ENCODE measurements at places on chromosomes 3 and 15. TPM values are rescaled to one million over a fixed set of nuclear protein-coding genes. Genes with fewer than 3 reads are reported as not detected.

DNA sequence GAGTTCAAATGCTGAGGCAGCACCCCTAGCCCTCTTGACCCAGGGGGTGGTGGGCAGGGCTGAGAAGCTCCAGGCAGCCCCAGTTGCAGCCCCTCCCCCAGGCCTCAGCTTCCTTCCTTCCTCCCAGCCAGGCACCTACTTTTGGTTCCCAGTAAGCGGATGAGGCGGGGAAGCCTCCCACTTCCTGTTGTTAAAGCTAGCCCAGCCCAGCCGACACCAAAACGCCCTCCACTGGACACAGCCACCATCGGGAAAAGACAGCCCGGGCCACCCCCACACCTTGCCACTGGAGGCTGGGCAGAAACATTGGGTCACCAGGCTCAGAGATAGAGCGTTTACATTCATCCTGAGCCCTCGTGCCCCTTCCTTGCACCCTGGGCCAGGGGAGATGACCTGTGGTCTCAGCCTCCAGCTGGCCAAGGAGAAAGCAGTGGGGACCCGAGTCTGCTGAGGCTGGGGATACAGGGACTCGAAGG is 3.5 kb downstream of the DUSP7 start:
- ATAC-seq, result no peak

- ATAC-seq, result peak; percentile 42
These were observed 15.8 kb upstream of the SOX2 start for GRCh38 chr3:181695661-181696491.

DNA sequence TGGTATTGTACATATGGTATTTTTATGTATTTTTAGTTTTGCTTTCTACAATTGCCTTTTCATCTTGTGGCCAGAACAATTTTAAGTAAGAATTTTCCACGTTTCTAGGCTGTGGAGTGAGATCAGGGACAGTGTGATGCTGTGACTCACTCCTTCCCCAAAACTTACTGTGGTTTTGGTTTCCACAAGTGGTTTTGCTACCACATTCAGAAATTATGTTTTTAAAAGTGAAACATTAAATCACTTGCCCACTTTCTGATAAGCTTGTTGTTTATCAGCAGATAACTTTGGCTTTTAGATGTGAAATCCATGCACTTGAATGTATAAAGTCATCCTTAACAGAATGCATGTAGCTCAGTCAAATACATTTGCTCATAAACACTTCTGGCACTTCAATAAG is 192.2 kb upstream of the THRB start:
- no peak for ATAC-seq

DNA sequence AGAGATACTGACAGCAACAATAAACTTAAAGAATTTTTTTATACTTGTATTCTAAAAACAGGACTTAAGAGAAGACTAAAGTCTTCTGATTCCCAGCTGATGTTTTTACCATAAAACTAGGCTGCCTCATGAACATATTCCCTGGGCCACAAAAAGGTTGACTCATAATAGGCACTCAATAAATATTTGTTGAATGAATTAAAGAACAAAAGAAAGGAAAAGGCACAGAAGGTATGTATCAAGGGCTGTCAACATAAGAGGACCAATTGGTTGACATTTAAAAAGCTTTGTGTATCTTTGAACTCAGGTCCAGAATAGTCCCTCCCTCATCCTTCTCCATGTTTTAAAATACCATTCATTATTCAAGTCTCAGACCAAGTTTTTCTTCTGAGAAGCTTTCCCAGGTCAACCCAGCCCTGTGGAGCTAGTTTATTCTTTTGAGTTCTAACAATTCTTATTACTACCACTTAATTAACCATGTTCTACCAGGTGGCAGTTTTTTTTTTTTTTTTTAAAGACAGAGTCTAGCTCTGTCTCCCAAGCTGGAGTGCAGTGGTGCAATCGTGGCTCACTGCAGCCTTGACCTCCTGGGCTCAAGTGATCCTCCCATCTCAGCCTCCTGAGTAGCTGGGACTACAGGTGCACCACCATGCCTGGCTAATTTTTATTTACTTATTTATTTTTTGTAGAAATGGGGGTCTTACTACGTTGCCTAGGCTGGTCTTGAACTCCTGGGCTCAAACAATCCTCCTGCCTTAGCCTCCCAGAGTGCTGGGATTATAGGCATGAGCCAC is 17.5 kb upstream of the ARHGEF3 start:
- no peak for ATAC-seq

The SLITRK3 gene
- 0.16 TPM for total RNA-seq

DNA sequence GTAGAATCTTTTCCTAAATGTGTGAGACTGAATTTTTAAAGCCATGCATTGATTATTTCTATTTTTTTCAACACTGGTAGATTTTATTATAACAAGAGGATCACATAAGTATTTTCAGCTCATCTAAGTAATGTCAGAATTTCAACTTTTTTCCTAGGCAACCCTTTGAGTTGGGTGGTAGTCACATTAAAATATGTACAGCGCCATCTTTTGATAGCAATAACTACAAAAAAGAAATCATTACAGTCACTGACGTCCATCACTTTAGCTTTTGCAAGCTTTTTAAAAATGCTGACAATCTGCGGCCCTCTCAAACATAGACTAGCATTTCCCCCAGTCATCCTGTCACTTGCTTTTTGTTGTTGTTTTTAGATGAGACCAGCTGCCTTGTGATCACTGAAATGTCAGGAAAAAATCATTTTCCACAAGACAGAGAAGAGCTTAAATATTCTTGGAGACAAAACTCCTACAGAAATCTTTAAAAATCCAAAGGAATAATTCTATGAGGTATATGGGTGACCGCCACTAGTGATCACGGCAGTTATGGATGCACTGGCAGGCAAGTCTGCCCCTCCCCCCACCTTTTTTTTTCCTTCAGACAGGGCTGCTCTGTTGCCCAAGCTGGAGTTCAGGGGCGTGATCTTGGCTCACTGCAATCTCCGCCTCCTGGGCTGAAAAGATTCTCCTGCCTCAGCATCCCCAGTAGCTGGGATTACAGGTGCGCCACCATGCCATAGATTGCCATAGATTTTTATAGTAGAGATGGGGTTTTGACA is 384.0 kb upstream of the KCNMB2 start:
- no peak for ATAC-seq

- ATAC-seq, result no peak
These were observed 1152.4 kb upstream of the ALCAM start for GRCh38 chr3:104214277-104214676.

GRCh38 chr3:87196879-87197278 is 30.2 kb upstream of the CHMP2B start:
- peak; percentile 99 for ATAC-seq

GRCh38 chr3:127615631-127616305 is 13.2 kb upstream of the PODXL2 start:
- no peak for ATAC-seq

- peak; percentile 46 for ATAC-seq
These were observed 86.7 kb upstream of the ZBED2 start for GRCh38 chr3:111681661-111682426.

DNA sequence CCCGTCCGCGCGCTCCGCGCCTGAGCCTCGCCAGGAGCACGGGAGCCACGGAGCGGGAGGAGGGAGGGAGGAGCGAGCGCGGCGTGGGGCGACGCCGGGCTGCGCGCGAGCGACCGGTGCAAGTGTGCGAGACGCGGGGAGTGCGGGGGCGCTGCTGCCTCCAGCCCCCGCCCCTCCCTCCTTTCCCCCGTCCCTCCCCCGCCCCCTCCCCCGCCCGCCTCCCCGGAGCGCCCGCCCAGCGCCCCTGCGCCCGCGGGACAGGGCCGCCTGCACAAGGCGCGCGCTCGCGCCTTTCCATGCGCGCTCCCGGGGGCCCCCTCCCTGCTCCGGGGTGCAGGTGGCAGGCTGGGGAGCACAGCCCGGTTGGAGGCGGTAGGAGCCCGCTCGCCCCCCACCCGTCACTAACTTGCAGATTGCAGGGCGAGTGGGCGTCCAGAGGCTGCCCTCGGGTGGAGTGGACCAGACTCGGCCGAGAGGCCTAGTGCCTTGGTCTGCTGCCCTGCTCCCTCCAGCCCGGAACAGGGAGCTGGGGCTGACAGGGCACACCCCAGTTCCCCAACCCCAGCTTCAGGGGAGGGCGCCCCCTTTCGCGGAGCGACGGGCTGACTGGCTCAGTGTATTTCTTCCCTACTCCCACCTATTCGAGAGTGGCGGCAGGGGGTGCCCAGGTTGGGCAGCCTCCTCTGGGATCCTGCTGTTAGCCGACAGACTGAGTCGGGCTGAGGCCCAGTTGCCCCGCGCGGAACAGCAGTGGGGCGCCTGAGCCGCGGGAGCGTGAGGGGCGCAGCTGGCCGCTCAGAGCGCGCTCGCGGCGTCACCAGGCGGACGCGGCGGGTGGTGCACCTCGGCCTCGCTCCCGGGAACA is at the start of gene WNT7A:
TSS of gene WNT7A (minus strand) at position 126 of the 865 bp plus-strand sequence. CDS start 255 bp downstream, outside the sequence.
- peak; percentile 37 for ATAC-seq

- no peak for ATAC-seq
These were observed 46.4 kb upstream of the SYNM start for GRCh38 chr15:99058421-99058870.

DNA sequence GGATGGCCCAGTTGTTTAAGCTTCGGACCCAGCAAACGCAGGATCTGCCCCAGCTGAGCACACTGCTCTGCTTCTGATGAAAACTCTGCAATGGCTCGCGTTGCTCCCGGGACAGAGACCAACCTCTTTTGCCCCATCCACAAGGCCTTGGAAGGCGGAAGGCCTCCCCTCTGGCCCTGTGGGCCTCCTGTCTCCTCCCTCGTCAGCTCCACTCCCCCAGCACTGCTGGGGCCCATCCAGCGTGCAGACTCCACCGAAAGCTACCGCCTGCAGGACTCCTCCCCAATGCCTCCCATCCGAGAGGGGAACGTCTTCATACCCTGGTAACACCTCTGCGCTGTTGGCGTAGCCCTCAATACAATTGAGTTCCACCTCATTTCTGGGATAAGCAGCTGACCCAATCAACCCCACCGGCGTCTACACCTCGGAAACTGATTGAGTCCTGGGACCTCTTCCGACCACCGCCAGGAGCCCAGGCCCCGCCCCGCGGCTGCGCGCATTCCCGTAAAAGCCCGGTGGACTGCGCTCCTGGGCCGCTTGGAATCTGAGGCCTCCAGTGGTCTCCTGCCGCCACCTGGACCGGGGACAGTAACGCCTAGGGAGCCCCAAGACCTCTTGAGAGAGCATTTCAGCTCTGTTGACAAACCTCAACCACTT is at the start of gene PRR23E:
TSS of gene PRR23E (plus strand) at position 556 of the 657 bp plus-strand sequence. CDS start 3,555 bp downstream, outside the sequence.
- no peak for ATAC-seq

DNA sequence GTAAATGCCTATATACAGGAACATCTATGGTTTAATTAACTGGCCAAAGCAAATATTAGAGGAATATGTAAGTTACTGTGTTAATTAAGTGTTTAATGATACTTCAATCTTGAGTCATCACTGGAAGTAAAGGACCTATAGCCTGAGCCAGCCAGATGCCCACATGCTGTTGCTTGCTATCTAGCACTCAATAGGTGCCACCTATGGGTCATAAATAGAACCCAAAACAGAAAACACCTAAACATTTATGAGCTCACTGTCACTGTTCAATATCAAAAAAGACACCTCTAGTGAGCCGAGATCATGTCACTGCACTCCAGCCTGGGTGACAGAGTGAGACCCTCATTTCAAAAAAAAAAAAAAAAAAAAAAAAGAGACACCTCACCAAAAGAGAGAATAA is 48.4 kb upstream of the IP6K2 start:
- peak; percentile 80 for ATAC-seq
